Endothelial cell (in vitro differentiated cells): ENCODE measurements at places on chromosomes 7 and 10.

GRCh38 chr10:12841426-12841825 lies 160.1 kb downstream of the CCDC3 start:
- no peak for DNase-seq

- no peak for DNase-seq
Observed at GRCh38 chr10:3142146-3142875, 30.3 kb downstream of the PITRM1 start.

GRCh38 chr7:37336259-37336658 lies 112.4 kb downstream of the ELMO1 start:
- no peak for DNase-seq

- no peak for DNase-seq
Observed at GRCh38 chr7:50226669-50227068, 77.8 kb upstream of the IKZF1 start.

- no peak for DNase-seq
Observed at GRCh38 chr10:22002591-22003176, 846 bp downstream of the DNAJC1 start.
